ENCODE measurements at places on chromosomes 7 and 10.

DNA sequence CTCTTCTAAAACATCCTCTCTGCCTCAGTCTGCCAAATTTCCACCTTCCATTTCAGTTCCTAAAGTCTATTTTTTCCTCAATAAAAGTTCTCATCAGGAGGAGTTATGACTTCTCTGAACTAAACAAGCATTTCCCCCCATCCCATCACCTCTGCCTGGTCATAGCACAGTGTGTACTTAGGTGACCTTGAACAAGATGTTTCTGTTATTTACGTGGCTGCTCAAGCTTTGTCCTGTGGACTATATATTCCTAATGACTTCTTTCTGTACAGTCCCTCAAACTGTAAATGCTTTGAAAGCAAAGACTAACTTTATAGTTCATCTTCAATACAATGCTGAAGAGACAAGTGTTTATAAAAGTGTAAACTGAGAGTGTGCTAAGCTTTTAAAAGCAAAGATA is 166.9 kb downstream of the CPEB3 start:
- DNase-seq: no peak

- no peak for DNase-seq
Measured at GRCh38 chr7:323410-323809, 33.4 kb downstream of the FOXL3 start.

DNA sequence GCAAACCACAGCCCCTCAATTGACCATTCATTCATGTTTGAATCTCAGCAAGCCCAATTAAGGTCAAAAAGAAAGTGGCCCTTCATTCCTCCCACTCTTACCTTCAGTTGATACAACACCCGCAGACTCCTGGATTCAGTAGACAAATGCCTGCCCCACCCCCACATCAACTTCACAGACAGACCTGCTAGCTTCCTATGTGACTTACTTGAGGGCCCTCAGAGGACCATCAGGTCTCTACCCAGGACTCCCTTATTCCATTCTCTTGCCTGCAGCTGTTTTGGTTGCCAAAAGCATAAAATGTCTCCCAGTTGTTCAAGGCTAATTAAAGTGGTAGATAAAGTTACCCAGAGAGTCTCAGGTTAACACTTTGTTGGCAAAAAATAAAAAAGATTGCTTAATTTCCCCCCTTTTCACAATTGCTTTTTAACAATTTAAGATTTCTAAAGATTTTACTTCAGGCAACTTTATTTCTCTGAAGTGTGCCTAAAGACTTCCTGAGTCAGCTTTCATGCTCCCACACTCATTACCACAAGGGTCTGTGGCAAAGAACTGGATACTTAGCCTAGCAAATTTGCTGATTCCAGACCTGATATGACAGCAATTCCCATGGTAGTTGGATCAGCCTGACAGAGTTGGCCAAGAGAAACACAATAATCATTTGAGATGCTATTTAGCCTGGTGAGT is 3.3 kb upstream of the MTERF1 start:
- DNase-seq: no peak

GRCh38 chr7:113606325-113606724 is 312.5 kb downstream of the PPP1R3A start:
- DNase-seq: no peak

- DNase-seq: no peak
Measured at GRCh38 chr7:114865564-114865963, 56.3 kb upstream of the MDFIC start.

- no peak for DNase-seq
Measured at GRCh38 chr7:73833251-73833919, 2.6 kb downstream of the CLDN4 start.

GRCh38 chr10:101874252-101874651 is 30.7 kb upstream of the KCNIP2 start:
- no peak for DNase-seq

GRCh38 chr7:152661479-152661878 is 14.5 kb downstream of the XRCC2 start:
- no peak for DNase-seq

DNA sequence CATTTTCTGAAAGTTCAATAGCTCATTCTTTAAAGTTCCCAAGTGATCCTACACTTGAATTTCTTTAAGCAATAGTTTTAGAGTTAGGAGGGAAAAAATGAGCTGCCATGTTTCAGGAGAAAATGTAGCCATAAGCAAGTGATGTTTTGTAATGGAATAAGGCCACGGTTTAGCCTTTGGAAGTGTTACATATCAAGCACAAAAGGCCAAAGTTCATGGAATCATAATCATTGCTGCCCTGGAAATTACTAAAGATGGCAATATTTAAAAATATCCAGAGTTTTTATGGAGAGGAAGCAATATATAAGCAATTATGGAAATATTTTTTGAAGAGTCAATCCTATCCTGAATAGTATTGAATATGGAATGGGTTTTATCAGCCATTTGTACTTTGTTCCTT is 68.4 kb downstream of the ETV1 start:
- DNase-seq: no peak

DNA sequence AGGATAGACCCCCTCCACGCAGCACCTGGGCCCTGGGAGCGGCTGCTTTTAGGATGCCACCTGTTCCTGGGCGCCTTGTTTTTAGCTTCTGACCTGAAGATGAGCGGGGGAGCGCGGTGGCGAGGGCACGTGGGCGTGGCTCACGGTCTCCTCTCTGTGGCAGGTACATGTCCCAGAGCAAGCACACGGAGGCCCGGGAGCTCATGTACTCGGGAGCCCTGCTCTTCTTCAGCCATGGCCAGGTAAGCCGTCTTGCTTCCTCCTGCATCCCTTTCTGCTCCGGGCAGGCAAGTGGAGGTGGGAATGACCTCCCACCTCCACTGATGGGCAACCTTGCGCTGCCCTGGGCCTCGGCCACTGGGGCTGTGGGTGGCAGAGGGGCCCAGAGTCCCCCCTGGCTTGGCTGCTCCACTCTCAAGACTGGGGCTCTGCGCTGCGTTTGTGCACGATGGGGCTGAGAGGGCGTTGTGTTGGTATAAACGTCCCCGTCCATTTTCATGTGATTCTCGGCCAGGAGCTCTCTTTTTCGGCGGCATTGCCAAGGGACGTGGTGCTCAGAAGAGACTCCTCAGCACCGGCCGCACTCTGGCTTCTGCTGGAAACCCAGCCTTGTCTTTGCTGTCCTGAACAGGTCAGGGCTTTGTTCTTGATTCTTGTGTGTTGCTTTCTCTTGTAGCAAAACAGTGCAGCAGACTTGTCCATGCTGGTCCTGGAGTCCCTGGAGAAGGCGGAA is 9.7 kb downstream of the GET4 start:
- DNase-seq: no peak

GRCh38 chr7:29723599-29723998 is 82.7 kb upstream of the WIPF3 start:
- no peak for DNase-seq

DNA sequence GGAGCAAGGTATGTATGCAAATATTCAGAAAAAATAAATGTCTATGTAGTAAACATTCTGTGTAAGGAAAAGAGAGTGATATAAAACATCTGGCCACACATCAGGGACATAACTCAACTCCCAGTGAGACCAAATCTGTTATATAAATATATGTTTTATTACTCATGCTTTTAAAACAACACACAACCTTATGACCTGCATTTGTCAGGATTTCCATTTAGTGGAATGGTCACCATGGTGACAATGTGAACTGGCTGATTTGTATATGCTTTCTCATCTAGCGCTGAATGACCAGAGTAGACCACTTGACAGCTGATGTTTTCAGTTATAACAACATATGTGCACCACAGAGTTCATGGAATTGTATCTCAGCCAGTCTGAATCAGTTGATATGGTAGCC is 551.7 kb downstream of the HTR7 start:
- DNase-seq: peak; percentile 15

DNA sequence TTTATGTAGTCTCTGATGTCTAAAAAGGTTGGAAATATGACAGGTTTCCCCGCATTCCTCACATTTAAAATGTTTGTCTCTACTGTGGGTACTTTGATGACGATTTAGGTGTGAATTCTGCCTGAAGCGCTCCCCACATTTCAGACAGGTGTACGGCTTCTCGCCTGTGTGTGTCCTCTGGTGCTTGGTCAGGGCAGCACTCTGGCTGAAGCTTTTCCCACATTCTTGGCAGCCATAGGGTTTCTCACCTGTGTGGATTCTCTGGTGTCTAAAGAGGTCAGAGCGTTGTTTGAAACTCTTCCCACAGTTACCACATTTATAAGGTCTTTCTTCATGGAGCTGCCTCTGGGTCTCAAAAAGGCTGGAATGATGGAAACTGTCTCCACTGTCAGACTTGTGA is 6.3 kb downstream of the ZNF394 start:
- DNase-seq: no peak

- DNase-seq: no peak
Measured at GRCh38 chr7:133642907-133643306, 390.0 kb downstream of the EXOC4 start.

DNA sequence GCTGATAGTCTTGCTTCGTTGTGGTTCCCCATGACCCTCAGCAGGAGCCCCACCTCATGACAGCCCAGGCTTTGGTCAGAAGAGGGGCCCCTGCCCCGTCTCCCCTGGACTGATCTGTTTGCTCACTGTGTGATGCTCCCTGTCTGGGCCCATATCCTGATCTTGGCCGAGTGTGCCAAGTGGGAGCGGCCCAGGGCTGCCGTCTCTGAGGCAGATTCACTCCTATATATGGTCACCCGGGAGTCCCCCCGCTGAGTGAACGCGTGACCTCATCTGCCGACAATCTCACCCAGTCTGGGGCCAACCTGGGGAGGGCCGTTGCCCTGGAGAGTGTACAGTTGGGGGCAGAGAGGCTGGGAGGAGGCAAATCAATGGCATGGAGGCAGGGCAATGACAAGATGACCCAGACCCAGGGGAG is 34.5 kb downstream of the PPIF start:
- no peak for DNase-seq

DNA sequence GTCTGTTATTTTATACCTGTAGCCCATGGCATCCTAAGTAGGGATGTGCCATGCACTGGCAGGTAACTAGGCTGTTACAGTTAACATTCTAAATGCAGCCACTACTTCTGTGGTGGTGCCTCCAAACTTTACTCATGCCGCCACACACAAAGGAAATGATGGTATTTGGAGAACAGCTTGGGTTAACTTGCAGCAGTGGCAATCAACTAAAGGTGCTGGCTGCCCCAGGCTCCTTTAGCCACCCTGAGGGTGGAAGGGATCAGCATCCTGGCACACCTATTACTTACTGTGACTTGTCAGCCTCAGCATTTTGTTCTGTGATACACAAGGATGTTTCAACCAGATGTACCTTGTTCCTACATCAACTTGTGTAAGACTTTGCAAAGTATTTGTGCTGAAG is 221.8 kb upstream of the PPP1R3A start:
- DNase-seq: no peak

- no peak for DNase-seq
Measured at GRCh38 chr10:21813946-21814345, 189.6 kb downstream of the DNAJC1 start.

GRCh38 chr7:6432781-6433180 is 15.0 kb downstream of the DAGLB start:
- DNase-seq: no peak

- no peak for DNase-seq
Measured at GRCh38 chr7:145398758-145399157, 562.9 kb upstream of the TPK1 start.

GRCh38 chr7:3039787-3040186 is 3.9 kb downstream of the CARD11 start:
- DNase-seq: no peak

DNA sequence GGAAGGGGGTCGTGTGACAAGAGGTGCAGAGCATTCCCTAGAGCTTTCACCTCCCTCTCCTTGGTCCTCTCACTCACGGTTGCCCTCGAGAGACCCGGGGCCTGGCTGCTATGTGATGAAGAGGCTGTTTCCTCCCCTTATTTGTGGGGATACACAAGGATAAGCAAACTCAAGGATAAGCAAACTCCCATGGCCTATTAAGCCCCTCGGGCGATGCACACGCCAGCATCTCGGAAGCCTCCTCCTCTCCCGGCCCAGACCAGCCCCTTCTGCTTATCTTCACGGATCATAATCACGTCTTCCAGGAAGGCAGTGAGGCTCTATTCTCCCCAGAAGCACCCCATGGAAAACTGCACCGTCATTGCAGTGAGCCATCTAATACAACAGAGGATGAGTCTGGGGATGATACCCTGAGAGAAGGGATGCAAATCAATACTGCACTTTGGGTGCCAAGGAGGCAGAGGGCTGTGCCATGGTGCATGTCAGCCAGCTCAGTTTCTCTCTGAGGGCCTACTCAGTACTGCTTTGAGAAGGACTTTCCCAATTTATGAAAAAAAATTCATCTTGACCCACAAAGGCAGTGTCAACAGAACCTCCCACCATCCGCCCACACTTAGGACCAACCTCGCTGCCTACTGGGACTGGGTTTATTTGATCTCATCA is 22.2 kb downstream of the TMEM273 start:
- no peak for DNase-seq

GRCh38 chr7:77516085-77516484 is 21.0 kb upstream of the PTPN12 start:
- no peak for DNase-seq

- no peak for DNase-seq
Measured at GRCh38 chr10:15189133-15189885, 20.8 kb upstream of the NMT2 start.

DNA sequence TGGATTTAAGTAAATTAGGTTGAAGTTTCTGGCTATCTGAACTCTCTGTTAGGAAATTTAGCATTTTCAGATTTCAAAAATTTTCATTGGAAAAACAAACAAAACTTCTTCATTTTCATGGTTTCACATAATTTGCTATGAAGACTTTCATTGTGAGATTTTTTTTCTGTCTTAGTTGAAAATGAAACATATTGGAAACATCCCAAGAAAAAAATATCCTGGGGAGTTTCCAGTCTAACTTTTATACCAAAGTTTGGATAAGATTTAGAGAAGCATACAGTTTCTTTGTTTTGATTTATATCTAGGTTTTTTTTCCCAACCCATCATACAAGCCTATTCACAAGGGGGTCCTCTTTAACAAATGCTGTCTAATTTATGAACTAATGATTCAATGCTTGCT is 300.5 kb upstream of the SEMA3A start:
- DNase-seq: no peak

DNA sequence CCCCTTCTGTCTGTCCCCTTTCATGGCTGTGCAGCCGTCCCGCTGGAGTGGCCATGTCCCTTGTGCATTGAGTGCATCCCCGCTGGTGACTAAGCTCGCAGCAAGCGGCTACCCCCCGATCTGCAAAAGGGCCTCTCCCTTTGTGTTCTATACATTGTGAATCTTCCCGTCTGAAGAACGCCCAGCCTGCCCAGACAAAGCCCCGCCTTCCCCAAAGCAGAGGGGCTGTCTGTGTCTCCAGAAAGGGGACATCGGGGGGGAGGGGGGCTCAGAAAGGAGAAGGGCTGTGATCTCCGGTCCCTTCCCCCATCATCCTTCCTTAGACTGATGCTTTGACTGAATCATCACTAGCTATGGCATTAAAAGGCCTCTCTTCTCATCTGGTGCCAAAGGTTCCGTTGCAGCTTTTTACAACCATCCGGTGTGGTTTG is 11.9 kb downstream of the NPTX2 start:
- DNase-seq: no peak

- no peak for DNase-seq
Measured at GRCh38 chr10:119225083-119225658, 17.8 kb downstream of the GRK5 start.

Measured in NCI-H774 (cell line).